ENCODE measurements at places on chromosomes 3 and 15.

GRCh38 chr3:134847349-134847748 is 52.3 kb downstream of the EPHB1 start:
- no peak for DNase-seq

DNA sequence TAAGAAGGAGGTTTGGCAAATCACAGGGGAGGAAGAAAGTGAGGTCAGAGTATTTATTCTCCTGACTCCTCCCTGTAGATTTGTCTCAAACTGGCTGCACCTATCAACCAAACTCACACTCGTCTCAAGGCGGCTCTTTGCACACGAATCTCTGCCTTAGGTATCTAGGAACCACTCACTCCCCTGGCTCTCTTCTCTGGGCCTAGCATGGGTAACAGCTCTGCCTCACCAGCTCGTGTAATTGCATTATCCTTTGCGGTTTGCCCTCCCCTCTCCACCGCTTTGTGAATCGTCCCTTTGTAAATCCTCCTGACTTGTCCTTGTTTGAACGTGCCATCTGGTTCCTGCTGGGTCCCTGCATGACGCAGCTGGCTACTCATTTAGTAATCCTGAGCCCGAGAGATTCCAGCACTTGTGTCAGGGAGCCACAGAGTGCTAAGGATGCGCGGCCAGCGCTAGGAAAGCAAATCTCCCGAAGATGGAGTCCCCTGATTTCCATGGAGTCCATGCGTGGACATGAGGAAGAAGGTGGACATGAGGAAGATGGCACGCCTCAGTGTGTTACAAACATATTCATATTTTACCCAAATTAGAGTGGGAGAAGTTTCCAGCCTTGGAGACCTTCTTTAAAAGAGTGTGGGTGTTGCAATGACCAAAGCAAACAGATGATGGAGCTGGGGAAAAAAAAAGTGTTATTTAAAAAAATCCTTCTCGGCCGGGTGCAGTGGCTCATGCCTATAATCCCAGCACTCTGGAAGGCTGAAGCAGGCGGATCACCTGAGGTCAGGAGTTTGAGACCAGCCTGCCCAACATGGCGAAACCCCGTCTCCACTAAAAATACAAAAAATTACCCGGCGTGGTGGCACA is 26.7 kb downstream of the NRROS start:
- DNase-seq = peak; percentile 53

GRCh38 chr15:73515527-73515926 is 72.6 kb downstream of the REC114 start:
- no peak for DNase-seq

GRCh38 chr3:76025561-76025960 is 240.2 kb upstream of the ZNF717 start:
- DNase-seq = no peak

- no peak for DNase-seq
Measured at GRCh38 chr3:138657508-138657907, 48.9 kb downstream of the FAIM start.

All from GOT3 (cell line).